CD4-positive, alpha-beta T cell (primary cell): ENCODE measurements at places on chromosomes 11 and 22.
A peak's percentile ranks its signal among the peaks of the same experiment; 100 is the strongest.

DNA sequence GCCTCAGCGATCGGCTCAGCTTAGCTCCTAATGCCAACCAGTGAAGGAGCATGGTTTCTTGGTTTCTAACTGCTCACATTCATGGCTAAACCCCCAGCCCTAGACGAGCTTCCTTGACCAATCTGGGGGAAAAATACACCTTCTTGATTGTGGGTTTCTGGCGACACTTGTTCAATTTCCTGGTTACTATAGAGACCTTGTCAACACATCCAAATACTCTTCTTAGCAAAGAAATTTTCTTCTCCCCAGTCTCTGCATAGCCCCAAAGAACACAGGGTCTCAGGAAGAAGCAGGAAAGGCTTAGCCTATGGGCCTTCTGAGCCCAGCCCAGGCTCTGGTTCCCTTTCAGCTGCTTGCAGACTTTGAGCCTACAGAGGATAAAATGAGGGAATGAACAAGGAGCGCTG lies 88.5 kb upstream of the SYT13 start:
- DNase-seq = no peak
- no peak overlapping the region for H3K4me3 ChIP-seq
- no peaks in the 10 kb centered on the region for H3K27me3 ChIP-seq
- peaks cover 34% of the 10 kb centered on the region for H3K4me1 ChIP-seq
- H3K36me3 ChIP-seq = no peaks in the 10 kb centered on the region
- H3K27ac ChIP-seq = no peak overlapping the region

DNA sequence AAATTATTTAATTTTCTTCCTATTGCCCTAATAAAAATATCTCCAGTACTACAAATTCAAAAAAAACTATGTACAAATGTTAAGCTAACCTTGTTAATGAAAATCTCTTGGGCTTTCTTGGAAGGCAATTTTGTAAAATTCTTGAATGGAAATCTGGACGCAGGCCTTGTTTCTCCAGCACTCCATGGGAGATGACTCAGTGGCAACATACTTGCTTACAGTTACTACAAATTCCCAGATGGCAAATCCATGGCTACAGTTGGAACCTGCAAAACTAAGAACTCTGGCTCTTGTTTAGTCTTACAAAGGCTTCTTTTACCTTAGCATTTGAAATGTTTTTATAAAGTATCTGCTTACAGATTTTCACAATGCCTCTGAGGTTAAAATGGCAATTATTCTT lies 725.2 kb downstream of the DLG2 start:
- H3K27me3 ChIP-seq = no peaks in the 10 kb centered on the region
- H3K36me3 ChIP-seq = no peaks in the 10 kb centered on the region
- no peaks in the 10 kb centered on the region for H3K4me1 ChIP-seq
- no peak for DNase-seq
- no peak overlapping the region for H3K4me3 ChIP-seq
- H3K27ac ChIP-seq = no peak overlapping the region

- H3K27ac ChIP-seq = peak overlapping the region; percentile 11
- peaks cover 85% of the 10 kb centered on the region for H3K4me1 ChIP-seq
- no peaks in the 10 kb centered on the region for H3K27me3 ChIP-seq
- H3K36me3 ChIP-seq = peaks cover 77% of the 10 kb centered on the region
- peak overlapping the region; percentile 1 for H3K4me3 ChIP-seq
- peak; percentile 33 for DNase-seq
Observed at GRCh38 chr11:60994541-60995080, 23.1 kb downstream of the CD6 start.

GRCh38 chr22:19244600-19245352 lies 46.7 kb downstream of the CLTCL1 start:
- H3K4me1 ChIP-seq = no peaks in the 10 kb centered on the region
- no peak for DNase-seq
- no peaks in the 10 kb centered on the region for H3K36me3 ChIP-seq
- no peak overlapping the region for H3K27ac ChIP-seq

GRCh38 chr11:16738193-16738946 lies at the start of gene C11orf58:
C11orf58 (plus strand) TSS chr11:16738647; CDS start chr11:16738779, 132 bp downstream.
- peaks cover 36% of the 10 kb centered on the region for H3K4me1 ChIP-seq
- peaks cover 14% of the 10 kb centered on the region for H3K36me3 ChIP-seq
- peak; percentile 96 for DNase-seq
- peak within 1 kb of the TSS; percentile 98 for H3K27ac ChIP-seq
- H3K4me3 ChIP-seq = peak within 1 kb of the TSS; percentile 78

DNA sequence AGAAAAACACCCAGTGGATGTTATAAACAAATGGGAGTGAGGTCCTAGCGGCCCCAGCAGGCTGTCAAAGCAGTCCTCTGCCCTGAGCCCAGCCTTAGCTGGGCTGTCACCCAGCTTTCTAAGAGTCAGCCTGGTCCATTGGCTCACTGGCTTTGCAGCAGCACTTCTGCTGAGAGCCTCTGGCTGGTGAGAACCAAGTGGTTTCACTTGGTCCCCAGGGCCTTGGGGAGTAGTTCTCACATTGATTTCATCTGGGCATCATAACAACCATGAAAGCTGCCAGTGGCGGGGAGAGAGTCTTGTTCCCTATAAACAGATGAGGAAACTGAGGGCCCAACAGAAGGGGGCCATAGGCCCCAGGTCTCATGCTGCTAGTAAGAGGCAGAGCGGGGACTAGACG lies 11.4 kb downstream of the SEC14L6 start:
- DNase-seq = no peak
- no peaks in the 10 kb centered on the region for H3K4me1 ChIP-seq
- peaks cover 5% of the 10 kb centered on the region for H3K27me3 ChIP-seq
- H3K4me3 ChIP-seq = no peak overlapping the region

DNA sequence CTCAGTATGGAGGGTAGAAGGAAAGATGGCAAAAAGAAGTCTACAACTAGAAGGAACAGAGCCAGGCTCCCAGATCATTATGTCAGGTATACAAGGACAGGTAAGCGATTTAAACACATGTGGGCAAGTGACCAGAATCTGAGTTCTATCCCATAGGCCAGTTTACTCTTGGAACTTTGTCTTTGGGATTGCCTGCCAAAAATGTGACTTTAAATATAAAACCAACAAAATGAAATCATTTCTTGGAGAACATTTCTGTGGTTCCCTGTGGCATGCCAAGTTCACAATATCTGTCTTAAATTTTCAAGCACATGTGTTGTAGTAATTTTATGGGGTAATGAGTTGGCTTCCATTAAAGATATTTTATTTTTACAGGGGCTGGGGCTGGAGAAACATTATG lies 141.0 kb downstream of the SLC17A6 start:
- DNase-seq = no peak
- no peaks in the 10 kb centered on the region for H3K36me3 ChIP-seq
- H3K27me3 ChIP-seq = no peaks in the 10 kb centered on the region
- H3K4me1 ChIP-seq = no peaks in the 10 kb centered on the region

GRCh38 chr11:119347940-119348605 lies 1.6 kb upstream of the MFRP start:
- H3K4me3 ChIP-seq = no peak overlapping the region
- H3K4me1 ChIP-seq = peaks cover 6% of the 10 kb centered on the region
- no peak for DNase-seq

DNA sequence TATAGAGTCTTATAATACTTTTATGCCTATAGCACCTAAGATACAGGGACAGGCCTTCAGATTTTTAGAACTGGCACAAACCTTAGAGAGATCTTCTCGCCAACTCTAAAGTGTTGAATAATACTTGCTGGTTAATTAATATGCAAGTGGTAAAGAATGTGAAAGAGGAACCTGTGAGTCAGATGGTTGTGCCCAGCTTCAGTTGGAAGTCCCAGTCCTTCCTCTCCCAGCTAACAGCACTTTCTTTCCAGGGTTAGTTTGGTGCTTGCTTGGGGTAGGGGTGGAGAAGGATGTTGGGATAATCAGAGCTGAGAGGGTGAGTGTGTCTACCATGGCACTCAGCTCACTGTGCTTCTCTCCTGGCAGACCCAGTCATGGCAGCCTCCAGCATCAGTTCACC lies 4.9 kb upstream of the TMEM132A start:
- peaks cover 14% of the 10 kb centered on the region for H3K27me3 ChIP-seq
- no peak overlapping the region for H3K4me3 ChIP-seq
- H3K36me3 ChIP-seq = peaks cover 53% of the 10 kb centered on the region
- no peak overlapping the region for H3K27ac ChIP-seq

- H3K27ac ChIP-seq = no peak overlapping the region
- H3K36me3 ChIP-seq = no peaks in the 10 kb centered on the region
Observed at GRCh38 chr11:75577207-75577606, 15.2 kb downstream of the SERPINH1 start.
